Iris pigment epithelial cell (primary cell): ENCODE measurements at places on chromosomes 6 and 20.

- DNase-seq: peak; percentile 47
Measured at GRCh38 chr6:156719395-156719719, 57.8 kb upstream of the ARID1B start.

- DNase-seq: no peak
Measured at GRCh38 chr20:39291301-39291700, 329.2 kb downstream of the DHX35 start.

DNA sequence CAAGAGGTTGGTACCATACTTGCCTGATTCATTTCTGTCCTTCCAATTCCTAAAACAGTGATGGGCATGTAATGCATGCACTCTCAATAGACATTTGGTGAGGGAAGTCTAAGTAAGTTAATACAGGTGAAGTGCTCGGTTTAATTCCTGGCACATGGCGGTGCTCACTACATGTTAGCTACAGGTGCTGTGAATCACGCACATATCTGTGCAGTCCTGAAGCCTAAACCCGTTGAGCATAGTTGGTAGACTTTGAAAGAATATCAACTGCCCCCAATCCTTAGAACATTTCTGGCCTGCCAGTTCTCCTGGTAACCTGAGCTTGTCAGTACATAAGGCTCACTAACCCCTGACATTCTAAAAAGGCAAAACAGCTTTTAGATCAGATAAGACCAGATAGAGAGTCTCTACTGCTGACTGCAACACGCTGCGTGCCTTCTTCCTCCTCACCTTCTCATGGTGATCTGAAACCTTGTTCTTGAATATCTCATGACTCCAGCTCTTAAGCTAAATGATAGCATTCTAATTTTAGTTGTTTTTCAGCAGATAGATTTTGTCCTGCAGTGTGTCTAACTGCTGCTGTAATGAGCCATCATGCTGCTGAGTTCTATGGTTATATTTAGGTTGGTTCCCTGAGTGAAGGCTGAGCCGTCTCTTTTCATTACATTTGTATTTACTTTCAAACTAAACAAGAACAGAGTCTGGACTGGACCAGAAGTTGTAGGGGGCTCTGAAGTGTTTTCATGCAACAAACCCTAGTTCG, 328.5 kb upstream of the QKI start:
- no peak for DNase-seq

DNA sequence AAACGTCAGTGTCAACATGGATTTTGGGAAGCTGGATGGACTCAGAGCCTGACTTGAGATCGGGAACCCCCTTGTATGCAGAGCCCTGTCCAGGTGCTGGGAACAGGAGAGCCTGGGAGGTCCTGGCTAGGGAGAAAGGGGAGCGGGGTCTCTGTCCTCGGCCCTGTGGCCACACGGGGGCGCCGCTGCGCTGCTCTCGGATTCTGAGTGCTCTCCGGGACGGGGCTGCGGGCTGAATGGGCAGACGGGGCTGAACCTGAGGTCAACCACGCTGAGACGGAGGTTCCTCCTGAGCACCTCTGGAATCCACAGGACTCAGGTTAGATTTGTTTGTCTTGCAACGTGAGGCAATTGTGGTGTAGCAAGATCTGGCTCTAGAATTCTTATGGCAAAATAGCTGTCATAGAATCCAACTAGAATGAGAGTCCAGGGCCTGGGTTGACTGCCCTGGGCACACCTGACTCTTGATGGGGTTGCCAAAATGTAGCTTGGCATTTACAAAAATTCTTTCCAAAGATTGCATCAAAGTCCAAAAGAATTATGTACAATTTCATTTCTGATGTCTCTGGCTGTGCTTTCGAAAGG, 20.6 kb upstream of the HLA-F start:
- DNase-seq: no peak

GRCh38 chr6:73109659-73110058, 115.6 kb downstream of the KHDC1L start:
- no peak for DNase-seq

GRCh38 chr20:4225745-4226144, 210.4 kb upstream of the RNF24 start:
- peak; percentile 94 for DNase-seq

GRCh38 chr6:88008831-88009231, 38.8 kb upstream of the SPACA1 start:
- DNase-seq: peak; percentile 21

GRCh38 chr6:114346451-114346850, 3.6 kb upstream of the HS3ST5 start:
- peak; percentile 0 for DNase-seq
